ENCODE measurements at places on chromosomes 6 and 20.

DNA sequence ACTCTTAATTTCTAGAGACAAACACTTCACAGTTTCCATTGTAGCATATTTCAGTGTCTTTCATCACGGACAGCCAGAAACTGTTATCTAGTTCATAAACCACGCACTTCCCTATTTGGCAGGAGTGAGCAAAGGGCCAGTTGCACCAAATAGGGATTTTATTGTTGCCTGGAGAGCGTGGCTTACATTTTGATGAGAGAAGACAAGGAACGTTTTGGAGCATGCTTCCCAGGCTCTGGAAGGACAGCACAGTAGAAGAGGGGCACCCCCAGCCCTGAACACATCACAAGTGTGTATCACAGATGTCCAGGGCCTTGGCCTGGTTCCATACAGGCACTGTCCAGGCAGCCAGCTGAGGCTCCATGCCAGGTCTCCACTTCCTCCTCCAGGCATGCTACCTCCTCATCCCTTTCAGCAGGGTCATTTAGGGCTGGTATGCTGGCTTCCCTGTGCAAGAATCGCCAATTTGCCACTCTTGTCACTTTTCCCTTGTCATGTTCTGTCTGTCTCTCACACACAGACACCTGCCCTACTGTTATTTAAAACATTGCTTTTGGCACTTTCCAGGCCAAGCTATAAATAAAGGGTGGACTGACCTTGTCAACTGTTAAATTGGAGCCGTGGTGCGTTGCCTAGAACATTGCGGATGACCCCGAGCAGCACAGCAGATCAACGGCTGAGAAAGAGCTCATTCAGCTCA, 235.0 kb upstream of the GMDS start:
- no peak for DNase-seq

DNA sequence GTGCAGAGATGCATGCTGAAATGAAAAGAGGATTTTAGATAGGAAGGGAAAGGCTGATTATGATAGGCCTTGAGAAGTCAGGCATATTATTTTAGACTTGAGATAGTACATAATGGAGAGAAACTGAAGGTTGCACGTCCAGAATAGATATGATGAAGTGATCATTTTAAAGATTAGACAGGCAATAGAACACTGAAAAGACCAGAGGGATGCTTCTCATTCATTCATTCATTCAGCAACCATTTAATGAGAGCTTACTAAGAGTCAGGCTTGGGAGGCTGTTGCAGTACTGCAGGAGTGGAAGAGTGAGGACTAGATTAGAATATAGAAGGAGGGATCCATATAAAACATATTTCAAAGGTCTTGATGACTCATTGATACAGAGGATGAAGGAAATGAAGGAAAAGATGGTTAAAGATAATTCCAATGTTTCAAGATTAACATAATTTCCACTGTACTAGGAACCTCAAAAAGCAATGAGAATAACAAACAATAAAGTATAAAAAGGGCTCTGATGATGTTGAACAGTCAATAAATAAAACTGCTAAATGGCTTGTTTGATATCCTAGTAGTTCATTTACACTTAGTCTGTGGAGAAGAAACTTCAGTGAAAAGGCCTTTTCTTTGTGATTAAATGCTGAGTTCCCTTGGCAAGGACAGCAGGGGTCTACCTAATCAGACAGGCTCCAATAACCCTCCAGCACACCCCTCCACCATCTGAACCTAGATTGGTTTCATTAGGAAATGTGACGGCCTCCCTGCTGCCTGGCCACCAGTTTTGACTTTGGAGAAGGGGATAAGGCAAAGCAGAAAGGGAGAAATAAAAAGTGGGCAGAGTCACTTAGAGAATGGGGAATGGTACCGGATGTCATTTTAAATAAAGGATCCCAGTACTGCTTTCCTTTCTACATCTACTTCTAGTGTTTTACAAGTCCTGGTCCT, 5.3 kb upstream of the FBXO9 start:
- DNase-seq, result no peak

DNA sequence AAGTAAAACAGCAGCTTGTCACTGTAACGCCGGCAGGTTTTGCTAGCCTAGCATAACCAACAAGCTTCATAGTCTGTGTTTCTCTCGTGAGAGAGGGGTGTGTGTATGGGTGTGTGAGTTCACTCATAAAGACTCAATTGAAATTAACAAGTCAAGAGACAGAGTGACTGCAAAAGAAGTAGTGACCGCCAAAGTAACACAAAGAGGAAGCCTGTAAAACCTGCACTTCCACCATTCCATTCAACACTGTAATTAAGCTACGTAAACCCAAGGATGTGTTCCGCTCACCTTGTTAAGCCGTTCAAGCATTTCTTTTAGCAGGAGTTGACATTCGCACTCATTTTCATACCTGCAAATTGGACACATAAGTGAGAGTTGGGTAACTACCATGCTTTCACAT, 6.6 kb downstream of the BFSP1 start:
- no peak for DNase-seq

DNA sequence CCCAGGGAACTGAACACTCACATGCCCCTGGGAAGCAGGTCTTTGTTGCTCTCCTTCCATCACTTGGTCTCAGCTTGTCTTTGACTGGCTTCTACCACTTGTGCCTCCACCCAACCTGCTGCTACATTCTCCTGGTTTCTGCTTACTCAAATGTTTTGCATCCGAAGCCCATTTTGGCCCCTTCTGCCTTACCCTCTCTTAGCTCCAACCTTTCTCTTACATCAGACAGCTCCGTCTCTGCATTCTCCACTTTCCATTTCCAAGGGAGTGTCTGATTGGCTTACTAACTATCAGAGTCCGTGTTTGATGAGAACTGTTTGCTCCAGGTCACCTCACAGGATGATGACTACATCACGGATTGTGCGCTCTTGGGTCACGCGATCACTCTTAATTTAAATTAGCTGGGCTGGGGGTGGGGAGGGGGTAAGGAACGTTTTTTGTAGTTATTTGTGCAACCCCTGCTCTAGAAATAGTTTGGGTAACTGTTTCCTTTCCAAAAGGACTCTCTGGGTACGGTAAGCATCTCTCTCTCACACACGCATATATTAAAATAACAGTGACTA, 844 bp upstream of the ABRACL start:
- peak; percentile 55 for DNase-seq

- no peak for DNase-seq
These were observed 571 bp downstream of the CSNK2B start for GRCh38 chr6:31666337-31666965.

DNA sequence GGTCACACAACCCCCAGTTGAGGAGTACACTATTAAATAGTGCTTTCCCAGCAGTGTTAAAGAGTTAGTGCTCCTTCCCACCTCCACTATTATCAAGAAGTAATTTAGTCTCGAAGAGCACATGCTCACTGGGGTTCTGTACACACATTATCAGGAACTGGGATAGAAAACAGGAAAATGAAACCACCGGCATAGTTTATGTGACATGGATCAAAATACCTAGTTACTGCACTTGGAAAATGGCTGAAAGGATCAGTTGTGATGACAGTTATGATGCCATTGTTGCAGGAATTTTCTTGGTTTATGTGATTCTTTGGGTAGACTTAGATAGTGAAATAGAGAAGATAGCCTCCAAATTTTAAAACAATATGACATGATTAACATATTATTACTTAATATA, 152.9 kb downstream of the AKAP7 start:
- DNase-seq, result no peak

GRCh38 chr6:87633851-87634250, 43.9 kb downstream of the ORC3 start:
- DNase-seq, result no peak

GRCh38 chr20:23100720-23101107, 14.6 kb upstream of the CD93 start:
- no peak for DNase-seq

DNA sequence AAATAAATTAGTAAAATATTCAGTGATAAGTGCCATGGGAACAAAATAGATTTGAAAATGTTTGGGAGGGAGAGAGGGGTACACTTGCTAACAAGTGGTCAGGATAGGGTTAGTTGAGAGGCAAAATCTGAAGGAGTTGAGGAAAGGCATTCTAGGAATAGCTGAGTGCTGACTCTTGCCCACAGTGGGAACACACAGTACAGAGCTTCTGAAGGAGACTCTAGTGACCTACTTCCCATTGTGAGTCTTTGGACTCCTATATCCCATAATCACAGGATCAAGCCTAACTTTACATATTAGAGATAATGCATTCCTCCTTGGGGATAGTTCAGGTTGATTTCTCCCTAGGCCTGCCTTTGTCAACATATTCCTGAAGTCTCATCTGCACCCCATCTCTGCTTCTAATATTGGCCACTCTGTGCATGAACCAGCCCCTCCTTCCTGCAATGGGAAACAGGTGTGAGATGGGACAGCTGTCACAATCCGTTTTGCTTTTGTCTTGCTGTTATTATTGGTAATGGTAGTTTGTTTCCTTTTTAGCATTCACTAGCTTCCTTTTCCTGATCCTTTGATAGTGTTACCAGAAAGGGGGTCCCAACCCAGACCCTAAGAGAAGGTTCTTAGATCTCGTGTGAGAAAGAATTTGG, 2.6 kb upstream of the TRIM38 start:
- no peak for DNase-seq

- DNase-seq, result no peak
These were observed 11.5 kb upstream of the ALDH8A1 start for GRCh38 chr6:134961366-134961765.

DNA sequence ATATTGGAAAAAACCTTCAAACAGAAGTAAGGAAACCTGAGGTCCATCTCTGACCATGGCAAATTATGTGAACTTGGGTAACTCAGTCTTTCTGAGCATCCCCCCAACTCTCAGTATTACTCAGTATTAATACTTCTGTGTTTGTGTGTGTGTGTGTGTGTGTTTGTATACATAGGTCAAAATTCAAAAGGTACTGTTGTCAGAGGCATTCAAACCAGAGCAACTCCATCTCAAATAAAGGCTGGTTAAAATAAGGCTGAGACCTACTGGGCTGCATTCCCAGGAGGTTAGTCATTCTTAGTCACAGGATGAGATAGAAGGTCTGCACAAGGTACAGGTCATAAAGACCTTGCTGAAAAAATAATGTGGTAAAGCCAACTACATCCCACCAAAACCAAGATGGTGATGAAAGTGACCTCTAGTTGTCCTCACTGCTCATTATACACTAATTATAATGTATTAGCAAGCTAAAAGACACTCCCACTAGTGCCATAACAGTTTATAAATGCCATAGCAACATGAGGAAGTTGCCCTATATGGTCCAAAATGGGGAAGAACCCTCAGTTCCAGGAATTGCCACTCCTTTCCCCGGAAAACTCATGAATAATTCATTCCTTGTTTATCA, 33.3 kb upstream of the SLC22A16 start:
- no peak for DNase-seq

DNA sequence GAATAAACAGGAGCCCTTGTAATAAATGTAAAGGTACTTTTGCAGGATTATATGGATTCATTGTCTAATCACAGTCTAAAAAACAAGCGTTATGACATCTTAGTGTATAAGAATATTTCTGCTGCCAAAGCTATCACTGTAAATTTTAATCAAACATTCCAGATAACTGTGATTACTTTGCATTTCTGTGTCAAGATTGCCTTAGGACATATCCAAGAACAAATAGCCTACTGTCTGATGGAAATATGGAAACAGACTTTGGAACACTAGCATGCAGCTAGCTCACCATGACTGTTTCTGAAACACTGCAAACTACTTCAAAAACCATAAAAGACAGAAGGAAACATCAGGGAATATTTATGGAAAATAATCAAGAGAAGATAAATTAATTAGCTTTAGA, 248.7 kb upstream of the ASCC3 start:
- peak; percentile 80 for DNase-seq

DNA sequence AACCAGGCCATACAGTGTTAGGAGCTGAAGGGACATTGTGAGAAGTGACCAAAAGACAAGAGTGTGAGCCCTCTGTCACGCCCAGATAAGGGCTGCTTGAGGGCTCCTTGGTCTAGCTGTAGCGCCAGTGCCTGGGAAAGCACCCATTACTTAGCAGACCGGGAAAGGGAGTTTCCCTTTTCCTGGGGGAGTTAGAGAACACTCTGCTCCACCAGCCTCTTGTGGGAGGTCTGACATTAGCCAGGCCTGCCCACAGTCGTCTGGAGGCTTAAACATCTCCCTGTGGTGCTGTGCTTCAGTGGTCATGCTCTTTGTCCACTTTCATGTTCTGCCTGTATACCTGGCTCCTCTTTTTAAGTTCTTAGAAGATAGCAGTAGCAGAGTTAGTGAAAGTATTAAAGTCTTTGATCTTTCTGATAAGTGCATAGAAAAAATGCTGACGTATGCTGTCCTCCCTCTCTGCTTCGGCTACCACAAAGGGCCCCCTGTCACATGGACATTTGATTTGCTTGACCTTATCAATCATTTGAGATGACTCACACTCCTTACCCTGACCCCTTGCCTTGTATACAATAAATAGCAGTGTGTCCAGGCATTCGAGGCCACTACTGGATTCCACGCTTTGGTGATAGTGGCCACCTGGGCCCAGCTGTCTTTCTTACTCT, 201.5 kb upstream of the ECI2 start:
- no peak for DNase-seq

GRCh38 chr6:88263591-88263990, 97.4 kb upstream of the CNR1 start:
- DNase-seq, result no peak

- DNase-seq, result no peak
These were observed 28.9 kb downstream of the FUCA2 start for GRCh38 chr6:143482593-143482992.

GRCh38 chr6:6742535-6742934, 154.0 kb downstream of the LY86 start:
- no peak for DNase-seq

DNA sequence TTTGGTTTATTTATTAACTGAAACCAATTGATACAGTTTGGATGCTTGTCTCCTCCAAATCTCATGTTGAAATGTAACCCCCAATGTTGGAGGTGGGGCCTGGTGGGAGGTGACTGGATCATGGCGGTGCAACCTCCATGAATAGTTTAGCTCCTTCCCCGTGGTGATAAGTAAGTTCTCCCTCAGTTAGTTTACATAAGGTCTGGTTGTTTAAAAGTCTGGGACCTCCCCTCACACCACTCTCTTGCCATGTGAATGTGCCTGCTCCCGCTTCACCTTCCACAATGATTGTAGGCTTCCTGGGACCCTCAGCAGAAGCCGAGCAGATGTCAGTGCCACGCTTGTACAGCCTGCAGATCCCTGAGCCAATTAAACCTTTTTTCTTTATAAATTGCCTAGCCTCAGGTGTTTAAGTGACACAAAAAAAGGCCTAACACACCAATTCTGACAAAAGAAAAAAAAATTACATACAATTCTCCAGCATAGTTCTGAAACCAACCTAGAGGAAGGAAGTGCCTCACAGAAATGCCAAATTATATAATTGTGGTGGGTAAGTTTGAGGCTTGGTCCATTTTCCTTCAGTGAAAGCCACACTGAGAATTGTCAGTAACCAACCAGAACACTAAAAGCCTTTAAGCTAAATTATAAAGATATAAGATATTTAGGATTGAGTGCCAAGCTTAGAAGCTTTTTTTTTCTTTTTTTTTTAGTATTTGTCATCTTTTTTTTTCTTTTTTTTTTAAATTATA, 15.0 kb downstream of the MAP7 start:
- DNase-seq, result no peak

- DNase-seq, result peak; percentile 84
These were observed 14.9 kb downstream of the CST3 start for GRCh38 chr20:23622839-23623343.

Data from foreskin melanocyte (primary cell).